Iris pigment epithelial cell (primary cell): ENCODE measurements at places on chromosomes 4 and X.

DNA sequence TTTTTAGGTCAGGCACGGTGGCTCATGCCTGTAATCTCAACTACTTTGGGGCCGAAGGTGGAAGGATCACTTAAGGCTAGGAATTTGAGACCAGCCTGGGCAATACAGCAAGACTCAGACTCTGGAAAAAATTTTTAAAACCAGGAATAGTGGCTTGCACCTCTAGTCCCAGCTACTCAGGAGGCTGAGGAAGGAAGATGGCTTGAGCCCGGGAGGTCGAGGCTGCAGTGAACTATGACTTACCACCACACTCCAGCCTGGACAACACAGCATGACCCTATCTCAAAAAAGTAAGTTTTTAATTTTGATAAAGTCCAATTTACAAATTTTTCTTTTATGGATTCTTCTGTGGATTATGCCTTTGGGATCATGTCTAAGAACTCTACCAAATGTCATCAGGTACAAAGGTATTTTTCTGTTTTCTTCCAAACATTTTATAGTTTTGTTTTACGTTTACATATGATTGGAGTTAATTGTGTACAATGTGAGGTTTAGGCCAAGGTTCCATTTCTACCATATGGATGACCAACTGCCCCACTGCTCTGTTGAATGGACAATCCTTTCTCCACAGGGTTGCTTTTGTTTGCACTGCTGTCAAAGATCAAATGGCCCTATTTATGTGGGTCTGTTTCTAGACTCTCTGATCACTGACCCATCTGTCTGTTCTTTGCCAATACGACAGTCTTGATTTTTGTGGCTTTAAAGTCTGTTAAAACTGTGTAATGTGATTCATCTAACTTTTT, 48.2 kb downstream of the CPLX1 start:
- DNase-seq = no peak

GRCh38 chrX:21993265-21993664, 38.9 kb upstream of the PHEX start:
- no peak for DNase-seq

DNA sequence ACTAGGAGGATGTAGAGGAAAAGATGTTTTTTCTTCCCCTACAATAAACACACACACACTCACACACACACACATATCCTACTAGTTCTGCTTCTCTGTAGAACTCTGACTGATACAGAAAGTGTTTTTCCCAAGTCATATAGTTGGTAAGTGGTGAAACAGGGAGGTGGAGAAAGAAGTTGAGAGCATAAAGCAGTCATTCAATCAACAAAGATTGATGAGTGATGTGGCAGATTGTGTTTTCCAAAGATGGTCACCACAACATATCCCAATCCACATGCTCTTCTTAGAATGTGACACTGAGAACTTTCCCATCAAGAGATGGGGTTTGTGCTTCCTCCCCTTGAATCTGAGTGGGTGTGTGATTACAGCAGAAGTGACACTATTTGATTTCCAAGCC, 123.4 kb upstream of the ATP6AP2 start:
- DNase-seq = no peak

DNA sequence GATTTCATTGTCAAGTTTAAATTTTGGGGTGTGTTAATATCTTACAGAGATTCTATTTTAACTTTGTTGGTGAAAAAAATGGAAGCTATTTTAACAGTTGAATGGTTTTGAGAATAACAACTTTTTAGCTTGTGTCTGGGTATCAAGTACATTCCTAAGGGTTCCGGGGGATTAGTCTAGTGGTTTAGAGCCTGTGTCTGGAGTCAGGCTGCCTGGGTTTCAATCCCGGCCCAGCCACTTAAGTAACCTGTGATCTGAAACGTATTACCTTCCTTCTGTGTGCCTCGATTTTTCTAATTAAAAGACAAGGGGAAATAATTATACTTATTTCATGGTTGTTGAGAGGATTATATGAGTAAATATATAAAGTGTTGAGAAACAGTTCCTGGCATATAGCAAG, 288.6 kb upstream of the NR3C2 start:
- peak; percentile 18 for DNase-seq

- DNase-seq = peak; percentile 72
Observed at GRCh38 chrX:2387614-2388239, 113.0 kb downstream of the DHRSX start.

DNA sequence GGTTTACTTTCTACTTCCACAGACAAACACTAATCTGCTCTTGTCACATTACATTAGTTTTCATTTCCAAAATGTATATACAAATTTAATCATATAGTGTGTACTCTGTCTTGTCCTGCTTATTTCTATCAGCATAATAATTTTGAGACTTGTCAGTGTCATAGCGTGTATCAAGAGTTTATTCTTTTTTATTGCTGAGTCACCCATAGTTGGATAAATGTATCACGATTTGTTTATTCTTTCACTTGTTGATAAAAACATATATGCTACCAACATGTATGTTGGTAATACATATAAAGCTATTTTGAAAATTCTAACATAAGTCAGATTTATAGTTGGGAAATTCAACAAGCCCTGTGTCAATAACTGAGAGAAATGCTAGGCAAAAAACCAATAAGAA, 261.2 kb downstream of the TRAM1L1 start:
- no peak for DNase-seq

DNA sequence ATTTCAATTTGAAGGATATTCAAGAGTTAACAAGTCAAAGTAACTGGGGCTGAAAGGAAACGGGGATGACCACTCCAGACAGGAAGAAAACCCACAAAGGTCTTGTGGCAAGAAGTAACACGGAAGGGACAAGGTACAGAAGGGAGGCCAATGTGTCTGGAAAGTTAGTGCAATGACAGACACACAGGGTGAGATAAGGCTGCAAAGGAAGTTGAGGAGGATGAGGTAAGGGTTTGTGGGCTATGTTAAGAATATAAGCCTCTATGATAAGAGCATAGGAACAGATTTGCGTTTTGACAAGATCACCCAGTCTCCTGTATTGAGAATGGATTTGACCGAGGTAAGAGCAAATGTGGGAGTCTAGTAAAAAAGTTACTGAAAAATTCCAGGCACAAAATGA, 21.9 kb upstream of the EMCN start:
- DNase-seq = no peak

DNA sequence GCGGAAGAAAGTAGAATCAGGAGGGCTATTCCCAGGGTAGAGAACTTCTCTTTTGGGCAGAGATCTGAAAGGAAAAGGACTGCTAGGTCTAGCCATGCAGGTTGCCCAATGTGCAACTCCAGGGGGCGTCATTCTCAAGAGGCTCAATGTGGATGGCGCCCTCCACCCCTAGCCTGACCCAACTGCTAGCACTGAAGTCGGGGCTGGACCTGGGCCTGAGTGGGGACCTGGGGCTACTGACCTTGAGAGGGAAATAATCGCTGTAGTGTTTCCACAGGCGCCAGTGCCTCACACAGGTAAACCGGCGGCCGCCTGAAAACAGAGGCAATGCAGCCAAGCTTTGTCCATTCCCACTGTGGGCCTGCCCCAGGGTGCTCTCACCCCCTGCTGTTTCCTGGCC, 6.1 kb downstream of the AWAT2 start:
- no peak for DNase-seq

- no peak for DNase-seq
Observed at GRCh38 chr4:139331185-139331584, 28.9 kb upstream of the NDUFC1 start.

GRCh38 chr4:73947239-73947985, 34.4 kb downstream of the PF4 start:
- no peak for DNase-seq

GRCh38 chrX:10416424-10416823, 204.0 kb downstream of the MID1 start:
- no peak for DNase-seq

DNA sequence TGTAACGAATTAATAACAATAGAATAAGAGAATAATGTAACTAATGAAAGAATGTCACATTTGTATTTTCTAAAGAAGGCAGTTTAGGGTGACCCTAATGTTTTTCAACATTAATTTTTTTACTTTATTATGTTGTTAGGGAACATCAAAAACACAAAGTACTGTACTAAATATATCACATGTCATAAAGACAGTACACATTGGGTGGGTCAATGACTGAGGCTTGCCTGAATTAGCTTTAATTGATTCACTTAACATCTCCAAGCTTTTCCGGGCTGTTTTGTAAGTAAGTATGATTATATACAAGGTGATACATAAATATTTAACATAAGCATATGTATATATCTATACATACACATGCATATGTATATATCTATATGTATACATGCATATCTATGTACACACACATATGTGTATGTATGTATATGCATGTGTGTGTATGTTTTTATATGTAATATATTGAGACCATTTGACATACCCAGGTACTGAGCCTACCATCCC, 43.4 kb upstream of the KLF3 start:
- no peak for DNase-seq

- DNase-seq = no peak
Observed at GRCh38 chr4:37927434-37927833, 32.8 kb upstream of the PTTG2 start.

- DNase-seq = peak; percentile 47
Observed at GRCh38 chrX:49186125-49187027, at the start of gene PRICKLE3. TSS of gene PRICKLE3 (minus strand) at chrX:49186373. CDS start at chrX:49186297, 76 bp downstream.

DNA sequence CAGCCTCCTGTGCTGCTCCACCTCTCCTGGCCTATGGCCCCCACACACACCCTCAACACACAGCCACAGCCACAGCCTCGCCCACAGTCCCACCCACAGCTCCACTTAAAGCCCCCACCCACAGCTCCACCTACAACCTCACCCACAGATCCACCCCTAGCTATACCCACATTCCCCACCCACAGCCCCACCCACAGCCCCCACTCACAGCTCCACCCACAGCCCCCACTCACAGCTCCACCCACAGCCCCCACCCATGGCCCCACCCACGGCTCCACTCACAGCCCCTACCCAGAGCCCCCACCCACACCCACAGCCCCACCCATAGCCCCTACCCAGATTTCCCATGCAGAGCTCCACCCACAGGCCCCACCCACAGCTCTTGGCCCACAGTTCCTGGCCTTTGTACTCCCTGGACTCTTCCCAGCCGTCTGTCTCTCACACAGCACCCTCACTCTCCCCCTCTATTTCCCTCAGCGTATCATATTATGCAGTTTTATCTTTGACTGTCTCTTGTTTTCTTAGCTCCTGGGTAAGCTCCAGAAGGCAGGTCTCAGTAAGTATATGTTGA, 322.5 kb downstream of the EVC2 start:
- DNase-seq = no peak

- DNase-seq = peak; percentile 46
Observed at GRCh38 chr4:144754562-144755410, 108.8 kb downstream of the HHIP start.

GRCh38 chr4:7361280-7361895, 73.3 kb downstream of the PSAPL1 start:
- DNase-seq = no peak

- DNase-seq = no peak
Observed at GRCh38 chr4:97770222-97770621, 373.1 kb downstream of the STPG2 start.

GRCh38 chrX:45851434-45851991, 650.8 kb upstream of the DIPK2B start:
- peak; percentile 26 for DNase-seq
